ENCODE measurements at places on chromosomes 1 and 21.
A peak's percentile ranks its signal among the peaks of the same experiment; 100 is the strongest.

- DNase-seq = no peak
Observed at GRCh38 chr1:99465176-99465900, 180.6 kb upstream of the PALMD start.

GRCh38 chr21:36768496-36768895 is 69.6 kb downstream of the SIM2 start:
- no peak for DNase-seq

DNA sequence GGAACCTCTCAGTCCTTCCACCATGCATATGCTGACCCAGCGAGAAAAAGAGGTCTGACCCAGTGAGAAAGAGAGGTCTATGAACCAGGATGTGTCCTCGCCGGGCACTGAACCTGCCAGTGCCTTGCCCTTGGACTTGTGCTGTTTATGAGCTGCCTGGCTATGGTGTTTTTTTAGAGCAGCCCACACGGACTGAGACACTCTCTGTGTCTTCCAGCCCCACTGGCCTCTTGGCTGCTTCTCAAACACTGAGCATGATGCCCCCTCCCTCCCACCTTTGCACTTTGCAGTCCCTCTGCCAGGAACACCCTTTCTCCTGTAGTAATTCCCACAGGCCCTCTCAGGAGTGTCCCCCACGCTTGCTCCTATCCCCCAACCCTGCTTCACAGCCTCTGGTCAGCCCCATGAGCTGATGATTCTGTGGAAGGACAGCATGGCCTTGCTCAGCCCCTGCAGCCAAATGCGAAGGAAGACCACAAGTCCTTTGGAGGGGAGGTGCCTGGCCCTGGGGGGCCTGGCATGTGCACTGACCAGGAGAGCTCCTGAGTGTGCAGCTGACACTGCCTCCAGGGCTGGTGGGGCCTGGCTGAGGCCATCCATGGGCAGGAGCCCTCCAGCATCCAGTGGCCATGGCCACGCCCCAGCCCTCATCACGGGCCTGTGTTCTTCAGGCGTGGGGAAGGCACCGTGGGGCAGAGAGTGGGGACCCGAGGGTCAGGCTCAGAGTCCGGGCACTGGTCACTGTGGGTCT is 23.8 kb downstream of the WNT3A start:
- DNase-seq = no peak

DNA sequence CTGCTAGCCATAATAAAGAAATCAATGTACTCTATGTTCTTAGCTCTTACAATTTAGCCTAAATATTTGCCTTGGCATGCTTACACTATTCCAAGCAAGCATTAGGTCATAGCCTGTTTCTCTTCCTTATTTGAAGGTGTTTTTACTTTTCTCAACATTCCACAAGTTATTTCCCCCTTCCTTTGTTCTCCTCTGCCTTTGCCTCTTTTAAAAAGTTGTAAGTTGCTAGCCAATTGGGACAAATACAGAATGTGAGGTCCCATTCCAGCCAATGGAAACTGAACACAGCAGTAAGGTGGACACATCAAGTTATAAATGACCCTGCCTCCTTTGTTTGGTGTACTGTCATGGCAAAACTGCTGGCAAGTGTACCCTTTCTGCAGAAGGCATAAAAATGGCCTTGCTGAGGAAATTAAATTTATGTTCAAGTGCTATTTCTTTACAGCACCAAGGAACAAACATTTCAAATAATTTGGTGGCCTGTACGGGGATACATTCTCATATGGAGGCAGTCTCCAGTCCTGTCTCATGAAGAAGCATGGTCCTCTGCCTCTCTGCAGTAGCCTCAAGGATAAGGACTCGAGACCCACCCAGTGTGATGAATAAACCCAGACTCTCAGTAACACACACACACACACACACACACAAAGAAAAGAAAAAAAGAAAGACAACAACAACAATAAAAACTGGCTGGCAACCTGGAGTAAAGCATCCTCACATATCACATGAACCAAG is 28.8 kb upstream of the FMO1 start:
- DNase-seq = no peak

GRCh38 chr1:164982545-164982944 is 374.0 kb downstream of the LMX1A start:
- no peak for DNase-seq

DNA sequence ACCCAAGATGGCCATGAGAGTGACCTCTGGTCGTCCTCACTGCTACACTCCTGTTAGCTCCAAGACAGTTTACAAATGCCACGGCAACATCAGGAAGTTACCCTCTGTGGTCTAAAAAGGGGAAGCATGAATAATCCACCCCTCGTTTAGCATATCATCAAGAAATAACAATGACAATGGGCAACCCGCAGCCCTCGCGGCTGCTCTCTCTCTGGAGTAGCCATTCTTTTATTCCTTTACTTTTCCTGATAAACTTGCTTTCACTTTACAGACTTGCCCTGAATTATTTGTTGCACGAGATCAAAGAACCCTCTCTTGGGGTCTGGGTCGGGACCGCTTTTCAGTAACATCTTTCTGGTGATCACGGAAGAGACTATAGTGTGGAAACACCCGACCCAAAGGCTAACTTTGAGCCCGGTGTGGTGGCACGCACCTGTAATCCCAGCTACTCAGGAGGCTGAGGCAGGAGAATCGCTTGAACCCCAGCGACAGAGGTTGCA is 19.8 kb upstream of the COX20 start:
- peak; percentile 32 for DNase-seq

DNA sequence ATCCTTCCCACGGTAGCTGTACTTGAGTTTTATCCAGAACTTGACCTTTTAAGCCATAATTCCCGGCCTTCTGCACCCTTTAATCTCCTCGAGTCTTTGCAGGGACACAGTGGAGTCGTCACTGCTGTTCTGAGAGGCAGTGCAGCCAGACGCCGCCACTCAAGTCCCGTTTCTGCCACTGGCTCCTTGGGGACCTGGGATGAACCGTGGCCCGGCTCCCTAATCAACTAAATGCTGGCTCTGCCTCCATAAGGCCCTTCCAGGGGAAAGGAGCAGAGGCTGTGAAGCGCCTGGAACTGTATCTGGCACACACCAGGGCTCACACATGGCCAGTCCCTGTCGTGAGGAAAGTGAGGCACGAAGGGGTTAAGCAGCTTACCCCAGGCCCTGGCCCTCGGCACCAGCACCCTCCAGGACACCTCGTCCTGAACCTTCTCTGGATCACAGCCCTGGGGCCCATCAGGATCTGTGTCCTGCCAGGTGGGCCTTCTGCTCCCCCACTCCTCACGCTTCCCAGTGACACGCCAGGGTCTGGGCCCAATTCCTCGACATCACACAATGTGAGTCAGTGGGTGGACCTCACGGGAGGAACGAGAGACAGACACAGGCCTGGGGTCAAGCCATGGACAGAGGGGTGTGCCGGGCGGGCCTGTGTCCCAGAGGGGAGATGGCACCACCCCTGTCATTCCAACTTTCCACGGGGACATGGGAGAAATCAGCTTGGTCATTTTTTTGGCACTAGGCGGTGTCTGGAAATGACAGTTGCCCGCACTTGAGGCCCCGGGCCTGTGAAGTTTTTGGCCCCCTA is 23.5 kb upstream of the C1orf174 start:
- no peak for DNase-seq

- no peak for DNase-seq
Observed at GRCh38 chr1:16165073-16165364, 9.2 kb upstream of the EPHA2 start.

GRCh38 chr21:28516021-28516420 is 476.7 kb downstream of the LTN1 start:
- no peak for DNase-seq

DNA sequence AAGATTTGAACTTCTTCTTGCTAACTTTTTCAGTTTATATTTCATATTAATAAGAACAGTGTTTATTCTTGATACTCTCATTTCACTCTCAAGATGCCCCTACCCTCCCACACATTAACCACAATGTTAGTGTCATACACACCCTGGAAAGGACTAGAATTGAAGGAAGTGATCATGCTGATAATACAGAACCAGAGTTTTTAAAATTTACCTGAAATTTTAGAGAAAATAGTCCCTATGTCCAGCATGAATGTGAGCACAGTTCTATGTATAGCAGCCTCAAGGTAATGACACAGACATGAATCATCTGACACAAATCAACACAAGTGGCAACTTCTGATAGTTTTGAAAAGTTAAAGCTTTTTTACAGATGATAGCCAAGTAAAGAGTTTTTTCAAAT is 26.0 kb downstream of the RGS1 start:
- no peak for DNase-seq

DNA sequence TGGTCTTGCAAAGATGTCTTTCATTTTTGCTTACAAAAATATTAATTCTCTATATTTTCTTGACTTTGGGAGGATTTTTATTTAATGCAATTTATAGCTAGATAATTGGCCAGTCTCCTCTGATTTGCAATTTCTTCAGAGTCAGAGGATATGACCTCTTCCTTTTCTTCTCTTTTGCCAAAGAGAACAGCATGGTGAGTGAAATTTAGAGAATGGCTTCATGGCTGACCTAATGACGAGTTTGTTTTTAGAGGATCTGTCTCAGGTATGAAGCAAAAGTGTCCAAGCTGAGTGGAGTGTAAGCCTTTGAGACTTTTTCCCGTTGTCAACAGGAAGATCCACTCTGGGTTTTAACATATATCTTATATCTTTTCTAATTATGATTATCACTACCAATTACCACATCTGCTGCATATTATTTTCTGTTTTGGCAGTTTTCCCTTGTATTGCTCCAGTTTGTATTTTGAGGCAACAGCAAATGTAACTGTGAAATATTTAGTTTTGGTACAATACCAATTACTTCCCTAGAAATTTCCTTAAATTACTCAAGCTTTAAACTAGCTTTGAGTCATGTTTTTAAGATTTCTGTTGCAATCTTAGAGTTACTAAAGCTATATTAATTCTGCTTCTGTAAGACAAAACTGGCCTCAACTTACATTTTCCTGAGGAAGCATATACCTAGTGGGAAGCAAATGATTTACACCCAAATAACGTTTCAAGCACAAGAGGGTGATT is 332.8 kb upstream of the ZRANB2 start:
- no peak for DNase-seq
